ENCODE measurements at places on chromosomes 7 and 10.
A peak's percentile ranks its signal among the peaks of the same experiment; 100 is the strongest.

DNA sequence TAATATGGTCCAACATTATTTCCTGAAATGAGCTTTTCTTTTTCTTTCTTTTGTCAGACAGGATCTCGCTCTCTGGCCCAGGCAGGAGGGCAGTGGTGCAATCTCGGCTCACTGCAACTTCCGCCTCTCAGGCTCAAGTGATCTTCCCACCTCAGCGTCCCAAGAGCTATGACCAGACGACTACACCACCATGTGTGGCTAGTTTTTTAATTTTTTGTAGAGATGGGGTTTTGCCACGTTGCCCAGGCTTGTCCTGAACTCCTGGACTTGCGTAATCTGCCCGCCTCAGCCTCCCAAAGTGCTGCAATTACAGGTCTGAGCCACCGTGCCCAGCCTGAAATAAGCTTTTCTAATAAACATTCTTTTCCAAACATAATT, 48.6 kb downstream of the CUL2 start:
- no peak for DNase-seq

DNA sequence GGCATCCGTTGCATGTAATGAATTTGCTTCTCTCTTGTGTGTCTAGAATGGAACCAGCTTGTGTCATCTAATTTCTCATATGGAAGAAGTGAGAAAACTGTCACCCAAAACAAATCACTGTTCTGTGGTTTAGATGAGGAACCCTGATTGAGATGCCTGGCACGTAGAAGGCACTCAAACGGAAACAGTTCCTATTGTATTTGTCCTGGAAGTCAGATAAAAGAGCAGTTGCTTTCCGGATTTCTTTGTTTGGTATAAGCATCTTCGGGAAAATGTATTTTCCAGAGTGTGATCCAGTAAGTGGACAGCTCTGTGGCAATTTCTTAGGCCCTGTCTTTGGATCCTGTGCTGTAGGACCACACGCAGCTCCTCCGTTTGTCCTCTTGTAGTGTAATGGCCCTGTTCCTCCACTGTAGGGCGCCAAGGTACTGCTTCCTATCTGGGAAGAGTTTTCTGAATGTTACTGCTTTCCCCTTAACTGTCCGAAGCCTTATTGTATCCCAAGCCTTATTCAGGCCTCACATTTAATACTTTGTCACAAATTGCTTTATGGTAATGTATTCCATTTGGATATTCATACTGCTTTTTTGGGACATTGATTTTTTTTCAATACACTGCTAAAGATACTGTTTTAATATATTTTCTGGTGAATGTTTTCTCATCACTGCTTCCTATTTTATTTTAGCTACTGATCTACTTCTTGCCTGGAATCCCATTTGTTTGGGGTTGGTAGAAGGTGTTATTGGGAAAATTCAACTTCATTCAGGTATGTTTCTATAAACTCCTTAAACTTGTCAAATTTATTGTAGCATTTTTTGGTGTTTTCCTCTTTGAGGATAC, 24.8 kb downstream of the INPP5F start:
- DNase-seq, result no peak

- peak; percentile 97 for DNase-seq
Observed at GRCh38 chr7:41955893-41956675, 253.2 kb upstream of the INHBA start.

DNA sequence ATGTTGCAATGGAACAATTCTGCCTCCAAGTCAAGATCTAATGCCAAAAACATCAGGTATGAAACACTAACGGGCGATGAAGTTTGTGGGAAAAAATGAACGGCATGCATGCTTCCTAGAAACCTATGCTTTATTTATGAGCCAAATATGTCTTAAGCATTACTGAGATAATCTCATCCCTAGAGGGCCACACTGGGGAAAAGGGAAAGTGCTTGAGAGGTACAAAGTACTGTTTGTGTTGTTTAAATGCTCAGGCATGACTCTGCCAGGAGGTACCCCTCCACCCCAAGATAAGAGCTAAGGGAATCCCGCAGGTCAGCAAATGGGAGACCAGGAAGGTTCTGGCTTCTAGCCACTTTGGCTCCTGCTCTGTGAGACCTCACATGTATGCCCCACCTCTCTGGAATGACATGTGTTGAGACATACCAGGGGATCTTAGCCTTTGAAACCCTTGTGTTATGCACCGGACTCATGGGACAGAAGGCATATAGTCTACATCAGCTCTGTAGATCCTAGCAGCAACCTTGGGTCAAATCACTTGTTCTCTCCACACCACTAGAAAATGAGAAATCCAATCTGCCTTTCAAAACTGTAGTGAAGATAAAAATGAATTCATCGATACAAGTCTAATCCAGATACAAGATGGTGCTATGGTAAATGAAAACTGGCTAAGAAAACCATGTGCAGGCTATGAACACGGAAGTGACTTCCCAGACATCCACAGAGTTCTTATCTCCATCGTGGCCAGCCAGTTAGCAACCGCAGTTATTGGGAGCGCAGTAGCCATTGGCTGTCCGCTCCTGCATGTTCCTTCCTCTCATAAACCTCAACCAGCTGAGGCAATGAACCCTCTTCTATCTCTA, 61.0 kb downstream of the CREB3L2 start:
- no peak for DNase-seq

GRCh38 chr7:122885583-122886356, 490 bp downstream of the CADPS2 start:
- no peak for DNase-seq

- no peak for DNase-seq
Observed at GRCh38 chr10:52869864-52870263, 97.3 kb upstream of the MBL2 start.

DNA sequence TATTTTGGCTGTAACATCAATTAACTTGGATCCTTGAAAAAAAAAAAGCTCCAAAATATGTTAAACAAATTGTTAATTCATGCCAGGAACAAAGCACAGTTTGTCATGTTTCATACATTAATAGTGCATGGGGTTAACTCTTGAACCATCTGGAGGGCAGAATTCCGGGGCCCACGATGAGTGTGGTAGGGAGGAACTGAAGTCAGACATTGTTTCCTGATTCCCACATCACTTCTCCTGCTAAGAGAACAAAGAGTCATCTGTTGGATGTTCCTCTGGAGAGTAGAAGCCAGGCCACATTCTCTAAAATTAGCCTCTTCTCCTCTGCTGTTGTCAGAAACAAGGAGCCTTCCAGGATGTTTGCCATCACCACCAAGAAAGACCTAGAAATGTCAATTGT, 54.6 kb downstream of the TMEM178B start:
- DNase-seq, result no peak

DNA sequence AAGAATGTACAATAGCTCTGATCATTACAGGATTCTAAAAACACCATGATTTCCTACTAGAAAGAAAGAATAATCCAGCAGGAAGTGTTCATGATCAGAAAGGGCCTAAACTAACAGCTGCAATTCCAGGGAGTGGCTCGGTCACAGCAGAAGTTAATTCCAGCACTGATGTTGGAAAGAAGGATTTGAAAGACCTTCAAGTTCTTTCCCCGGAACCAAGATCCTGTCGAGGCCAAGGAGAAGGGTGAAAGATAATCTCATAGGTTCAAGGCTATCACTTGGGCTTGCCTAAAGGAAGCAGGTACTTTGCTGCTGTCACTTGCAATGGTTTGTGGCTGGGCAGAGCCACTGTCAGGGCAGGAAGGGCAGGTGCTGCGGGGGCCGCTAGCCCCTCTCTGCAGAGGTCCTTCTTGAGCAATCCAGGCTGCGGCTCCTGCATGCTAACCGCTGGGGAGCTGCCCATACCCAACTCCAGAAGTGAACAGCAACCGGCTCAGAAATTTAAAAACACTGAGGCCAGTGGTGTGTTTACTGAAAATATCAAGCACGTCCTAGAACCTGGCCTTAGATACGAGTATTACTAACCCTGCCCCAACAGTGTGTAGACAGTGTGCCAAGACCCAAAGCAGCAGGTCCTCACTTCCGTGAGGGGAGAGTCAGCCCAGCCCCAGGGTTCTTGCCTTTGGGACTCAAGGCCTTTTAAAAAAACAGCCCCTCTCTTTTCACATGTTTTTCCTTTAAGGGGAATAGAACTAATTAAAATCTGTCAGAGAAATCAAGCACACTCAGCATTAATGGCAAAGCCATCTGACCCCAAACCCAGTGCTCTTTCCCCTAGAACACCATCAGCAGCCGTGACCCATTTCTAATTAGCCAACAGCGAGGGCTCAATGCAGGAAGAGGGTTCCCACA, 76.8 kb downstream of the VIPR2 start:
- DNase-seq, result no peak

GRCh38 chr10:72239409-72239808, 23.3 kb upstream of the ASCC1 start:
- DNase-seq, result no peak

DNA sequence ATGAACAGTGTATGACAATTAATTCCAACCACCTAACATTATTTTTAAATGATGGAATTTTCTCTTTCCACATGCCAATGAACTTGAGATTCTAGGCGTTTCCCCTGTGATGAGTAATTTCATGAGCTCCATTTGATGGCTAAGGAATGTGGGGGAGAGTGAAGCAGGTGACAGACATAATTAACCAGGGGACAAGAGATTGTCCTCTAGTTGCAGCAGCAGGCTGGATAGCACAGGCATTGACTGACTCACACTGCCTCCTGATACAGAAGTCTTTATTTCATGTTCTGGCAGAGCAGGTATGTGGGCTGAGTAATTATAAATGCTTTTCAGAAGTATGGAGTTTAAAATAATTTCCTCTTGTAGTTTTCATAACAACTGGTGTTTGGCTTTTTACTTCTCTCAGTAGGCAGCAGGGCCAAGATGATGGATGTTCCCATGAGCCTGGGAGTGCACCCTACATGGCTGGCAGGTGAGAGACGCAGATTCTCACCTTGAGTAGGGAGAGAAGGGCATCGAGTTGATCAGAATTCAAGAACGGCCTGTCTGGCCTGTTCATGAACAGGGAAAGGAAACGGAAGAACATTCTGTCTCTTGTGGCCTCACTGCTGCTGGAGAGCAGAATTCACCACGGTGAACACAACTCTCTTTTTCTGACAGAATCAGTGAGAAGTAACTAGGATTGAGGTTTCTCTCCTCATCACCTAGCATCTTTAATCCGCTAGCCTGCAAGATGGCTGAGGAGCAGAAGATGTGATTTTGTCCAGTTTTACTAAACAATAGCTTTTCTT, 118.8 kb downstream of the AOAH start:
- no peak for DNase-seq

GRCh38 chr10:132898391-132899053, 43.8 kb downstream of the CFAP46 start:
- no peak for DNase-seq

- DNase-seq, result peak; percentile 47
Observed at GRCh38 chr10:119120413-119120867, 16.5 kb downstream of the DENND10 start.

DNA sequence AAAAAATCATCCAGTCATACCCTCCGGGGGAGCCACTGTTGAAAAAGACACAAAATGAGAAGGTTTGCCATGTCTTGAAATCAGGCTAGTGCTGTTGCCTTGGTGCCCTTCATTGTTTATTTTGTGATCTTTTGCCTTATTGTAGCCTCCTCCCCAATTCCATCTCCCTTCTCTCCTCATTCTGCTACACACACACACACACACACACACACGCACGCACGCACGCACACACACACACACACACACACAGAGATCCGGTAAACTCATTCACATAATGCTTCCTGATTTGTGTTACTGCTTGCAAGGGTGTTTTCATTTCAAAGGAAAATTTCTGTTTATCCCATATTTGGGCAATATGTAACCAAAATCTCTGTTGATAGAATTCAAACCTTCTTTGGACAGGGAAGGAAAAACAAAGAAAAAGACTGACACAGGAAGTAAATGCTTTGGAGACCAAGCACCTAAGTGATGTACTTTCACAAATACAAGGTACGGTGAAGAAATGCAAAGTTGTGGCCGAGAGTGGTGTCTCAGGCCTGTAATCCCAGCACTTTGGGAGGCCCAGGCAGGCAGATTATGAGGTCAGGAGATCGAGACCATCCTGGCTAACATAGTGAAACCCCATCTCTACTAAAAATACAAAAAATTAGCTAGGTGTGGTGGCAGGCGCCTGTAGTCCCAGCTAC, 141.1 kb upstream of the CDK13 start:
- DNase-seq, result no peak

DNA sequence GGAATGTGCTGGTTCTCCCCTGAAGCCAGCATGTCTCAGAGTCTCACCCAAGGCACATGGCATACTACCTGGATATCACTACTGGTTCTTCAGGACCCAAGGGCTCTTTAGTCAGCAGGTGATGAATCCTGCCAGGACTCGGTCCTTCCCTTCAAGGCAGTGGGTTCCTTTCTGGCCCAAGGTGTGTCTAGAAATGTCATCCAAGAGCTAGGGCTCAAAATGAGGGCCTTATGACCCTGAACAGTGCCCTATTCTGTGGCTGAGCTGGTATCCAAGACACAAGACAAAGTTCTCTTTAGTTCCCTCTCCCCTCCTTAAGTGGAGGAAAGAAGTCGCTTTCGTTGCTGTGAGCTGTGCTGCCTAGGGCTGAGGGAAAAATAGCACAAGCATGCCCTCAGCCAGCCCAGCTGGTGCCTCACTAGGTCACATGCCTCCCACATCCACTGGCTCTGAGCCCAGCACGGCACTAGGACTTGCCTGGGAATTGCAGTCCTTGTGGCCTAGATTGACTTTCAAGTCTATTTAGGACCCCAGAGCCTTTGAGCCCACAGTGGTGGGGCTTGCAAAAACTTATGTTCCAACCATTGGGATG, 106.0 kb downstream of the BMS1 start:
- DNase-seq, result no peak

GRCh38 chr7:1981201-1981877, 251.4 kb downstream of the MAD1L1 start:
- DNase-seq, result no peak

DNA sequence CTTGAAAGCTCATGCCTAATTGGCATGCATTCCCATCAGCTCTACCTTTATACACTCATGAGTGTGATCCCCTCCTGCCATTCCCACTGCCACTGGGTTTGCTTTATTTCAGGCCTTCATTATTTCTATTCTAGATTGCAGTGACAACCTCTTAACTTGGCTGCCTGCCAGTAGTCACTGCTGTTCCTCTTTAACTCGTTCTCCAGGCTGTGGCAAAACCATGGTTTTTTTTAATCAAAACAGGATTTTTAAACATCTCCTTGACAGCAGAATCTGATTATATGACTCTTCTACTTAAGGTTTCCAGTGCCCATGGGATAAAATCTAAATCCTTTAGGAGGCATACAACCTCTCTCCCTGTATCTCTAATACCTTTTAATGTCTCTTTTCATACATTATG, 223.7 kb upstream of the PCDH15 start:
- no peak for DNase-seq

DNA sequence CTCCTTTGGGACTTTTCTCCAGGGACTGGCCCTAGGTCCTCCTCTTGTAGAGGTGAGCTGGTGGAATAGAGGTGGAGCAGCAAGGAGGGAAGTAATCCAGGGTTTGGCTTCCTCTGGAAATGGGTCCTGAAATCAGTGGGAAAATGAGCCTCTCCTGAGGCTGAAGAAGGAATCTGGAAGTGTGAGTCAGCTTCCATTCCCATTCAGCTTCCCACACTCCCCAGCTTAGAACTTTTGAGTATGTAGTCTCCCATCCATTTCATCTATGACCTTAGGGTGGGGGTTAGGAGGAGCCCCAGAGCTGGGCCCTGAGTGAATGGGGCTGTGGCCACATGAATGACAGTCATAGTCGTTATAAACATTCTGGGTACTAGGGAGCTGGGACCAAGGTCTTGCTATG, 17.7 kb downstream of the LDB1 start:
- no peak for DNase-seq

- DNase-seq, result no peak
Observed at GRCh38 chr10:84298057-84298456, 30.3 kb upstream of the CCSER2 start.

Measured in GM04503 (cell line).